ENCODE measurements at places on chromosomes 13 and 19. TPM values are rescaled to one million over a fixed set of nuclear protein-coding genes. Genes with fewer than 3 reads are reported as not detected.

The CCDC70 gene
- not detected for total RNA-seq

The TUBB4A gene
- 10.8 TPM for total RNA-seq

The C19orf67 gene
- total RNA-seq, result not detected

The NBEA gene
- 19.1 TPM for total RNA-seq

The CLDN10 gene
- total RNA-seq, result not detected

The PCSK4 gene
- 1.4 TPM for total RNA-seq

The DAPK3 gene
- 70.5 TPM for total RNA-seq

The COX6B1 gene
- 1,337 TPM for total RNA-seq

The FXYD3 gene
- 1.3 TPM for total RNA-seq

The SCGB2B2 gene
- total RNA-seq, result 0.13 TPM

The FLT1 gene
- total RNA-seq, result 42.0 TPM

The EFNB2 gene
- 8.4 TPM for total RNA-seq

The ZNF530 gene
- total RNA-seq, result 3.7 TPM

The SHANK1 gene
- total RNA-seq, result 0.40 TPM

The MED16 gene
- total RNA-seq, result 19.1 TPM

The GJB6 gene
- not detected for total RNA-seq

The SYNGR4 gene
- not detected for total RNA-seq

The OLFM2 gene
- total RNA-seq, result 2.2 TPM

The CYP4F8 gene
- total RNA-seq, result not detected
